ENCODE measurements at places on chromosomes 16 and 17.

- no peak for ATAC-seq
These were observed 2.3 kb downstream of the VKORC1 start for GRCh38 chr16:31092330-31092729.

- ATAC-seq, result no peak
These were observed 887 bp upstream of the KCNH4 start for GRCh38 chr17:42181851-42182207.

DNA sequence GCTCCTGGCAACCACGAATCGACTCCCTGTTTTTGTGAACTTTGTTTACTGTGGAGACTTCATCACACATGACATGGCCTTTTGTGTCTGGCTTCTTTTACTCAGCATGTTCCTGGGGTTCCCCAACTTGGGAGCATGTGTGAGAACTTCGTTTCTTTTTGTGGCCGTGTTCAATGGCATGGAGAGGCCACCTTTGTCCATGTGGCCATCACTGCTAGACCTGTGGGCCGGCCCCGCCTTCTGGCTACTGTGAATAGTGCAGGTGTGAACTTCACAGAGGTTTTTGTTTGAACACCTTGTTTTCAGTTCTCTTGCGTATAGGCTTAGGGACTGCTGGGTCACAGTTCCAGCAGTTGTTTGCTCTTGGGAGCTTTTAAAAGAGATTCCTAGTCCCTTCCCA lies 5.7 kb upstream of the SLC38A8 start:
- ATAC-seq, result peak; percentile 63

DNA sequence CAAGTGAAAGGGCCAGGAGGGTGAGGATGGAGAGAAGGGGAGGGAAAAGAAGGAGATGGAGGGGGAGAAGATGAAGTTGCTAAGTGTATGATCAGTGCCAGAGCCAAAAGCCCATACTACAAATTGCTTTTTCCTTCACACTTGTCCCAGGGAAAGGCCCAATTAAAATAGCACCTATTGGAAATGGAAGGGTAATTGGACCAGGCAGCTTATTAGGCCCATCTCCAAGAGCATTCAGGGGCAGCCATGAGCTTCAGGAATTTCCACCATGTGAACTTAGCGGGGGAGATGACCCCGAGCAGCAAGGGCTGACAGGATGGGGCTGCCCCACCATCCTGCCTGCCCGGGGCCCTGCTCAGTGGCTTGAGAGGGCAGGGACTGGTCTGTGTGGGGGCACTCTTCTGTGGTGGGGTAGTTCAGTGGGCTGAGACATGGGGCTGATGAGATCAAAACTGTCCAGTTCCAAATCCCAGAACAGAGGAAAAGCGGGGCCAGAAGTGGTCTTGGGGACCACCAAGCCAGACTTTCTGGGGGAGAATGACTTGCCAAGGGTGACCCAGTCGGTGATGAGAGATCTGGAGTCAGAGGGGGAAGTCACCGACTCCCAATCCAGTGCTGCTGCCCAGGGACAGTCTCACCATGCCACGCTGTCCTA lies 27.5 kb downstream of the GOSR2 start:
- ATAC-seq, result peak; percentile 27

DNA sequence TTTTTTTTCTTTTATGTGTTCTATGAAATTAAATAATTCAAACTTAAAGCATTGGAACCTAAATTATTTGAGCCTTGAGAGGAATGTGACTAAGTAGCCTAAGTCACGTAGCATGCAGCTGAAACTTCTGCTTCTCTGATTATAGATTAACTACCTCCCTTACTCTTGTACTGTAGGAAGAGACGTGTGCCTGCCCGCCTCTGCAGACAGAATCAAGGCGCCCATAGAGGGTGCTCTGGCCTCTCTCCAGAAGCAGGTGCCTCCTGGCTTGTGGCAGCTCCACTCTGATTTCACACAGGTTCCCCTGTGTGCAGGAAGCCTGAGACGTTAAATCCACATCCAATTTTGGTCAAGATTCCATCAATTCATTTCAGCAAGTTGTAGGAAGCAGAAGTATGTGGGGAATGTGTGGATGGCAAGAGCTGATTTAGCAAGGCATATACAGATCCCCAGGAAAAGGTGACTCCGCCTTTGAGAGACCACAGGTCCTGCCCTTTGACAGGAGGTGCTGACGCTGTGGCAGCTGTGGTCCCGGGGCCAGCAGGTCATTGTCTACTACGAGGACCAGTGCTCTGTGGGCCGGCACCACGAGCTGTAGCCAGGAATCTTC lies 1418.8 kb downstream of the CDH11 start:
- no peak for ATAC-seq

GRCh38 chr17:56434610-56435009 lies 158.9 kb upstream of the NOG start:
- peak; percentile 46 for ATAC-seq

- no peak for ATAC-seq
These were observed 186.9 kb downstream of the ENGASE start for GRCh38 chr17:79261355-79262072.

DNA sequence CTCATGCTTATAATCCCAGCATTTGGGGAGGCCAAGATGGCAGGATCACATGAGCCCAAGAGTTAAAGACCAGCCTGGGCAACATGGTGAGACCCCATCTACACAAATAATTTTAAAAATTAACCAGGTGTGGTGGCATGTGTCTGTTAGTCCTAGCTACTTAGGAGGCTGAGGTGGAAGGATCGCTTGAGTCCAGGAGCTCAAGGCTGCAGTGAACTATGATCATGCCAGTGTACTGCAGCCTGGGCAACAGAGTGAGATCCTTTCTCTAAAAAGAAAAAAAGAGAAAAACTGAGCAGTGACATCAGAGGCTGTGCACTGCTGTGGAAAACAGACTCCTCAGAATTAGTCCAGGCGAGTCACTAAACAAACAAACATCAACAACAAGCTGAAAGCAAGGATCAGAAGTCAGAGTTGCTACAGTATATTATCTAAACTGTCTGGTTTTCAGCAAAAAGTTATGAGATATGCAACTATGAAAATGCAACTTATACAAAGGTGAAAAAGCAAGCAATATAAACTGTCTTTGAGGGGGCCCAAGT lies 39.3 kb downstream of the CBFB start:
- ATAC-seq, result no peak

DNA sequence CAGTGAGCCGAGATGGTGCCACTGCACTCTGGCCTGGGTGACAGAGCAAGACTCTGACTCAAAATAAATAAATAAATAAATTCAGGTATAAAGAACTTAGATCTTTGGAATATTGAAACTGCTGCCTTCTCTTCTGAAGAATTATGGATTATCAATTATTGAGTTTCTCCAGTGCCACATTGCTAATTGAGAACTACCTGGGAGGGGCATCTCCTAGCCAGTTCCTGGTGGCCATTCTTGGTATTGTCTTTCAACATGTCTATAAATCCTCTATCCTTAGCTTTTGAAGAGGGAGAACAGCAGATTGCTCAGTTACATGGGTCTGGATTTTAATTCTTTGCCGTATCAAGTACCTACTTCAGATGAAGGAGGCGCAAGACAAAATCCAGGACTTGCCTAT lies 29.2 kb downstream of the CALCOCO2 start:
- ATAC-seq, result no peak

DNA sequence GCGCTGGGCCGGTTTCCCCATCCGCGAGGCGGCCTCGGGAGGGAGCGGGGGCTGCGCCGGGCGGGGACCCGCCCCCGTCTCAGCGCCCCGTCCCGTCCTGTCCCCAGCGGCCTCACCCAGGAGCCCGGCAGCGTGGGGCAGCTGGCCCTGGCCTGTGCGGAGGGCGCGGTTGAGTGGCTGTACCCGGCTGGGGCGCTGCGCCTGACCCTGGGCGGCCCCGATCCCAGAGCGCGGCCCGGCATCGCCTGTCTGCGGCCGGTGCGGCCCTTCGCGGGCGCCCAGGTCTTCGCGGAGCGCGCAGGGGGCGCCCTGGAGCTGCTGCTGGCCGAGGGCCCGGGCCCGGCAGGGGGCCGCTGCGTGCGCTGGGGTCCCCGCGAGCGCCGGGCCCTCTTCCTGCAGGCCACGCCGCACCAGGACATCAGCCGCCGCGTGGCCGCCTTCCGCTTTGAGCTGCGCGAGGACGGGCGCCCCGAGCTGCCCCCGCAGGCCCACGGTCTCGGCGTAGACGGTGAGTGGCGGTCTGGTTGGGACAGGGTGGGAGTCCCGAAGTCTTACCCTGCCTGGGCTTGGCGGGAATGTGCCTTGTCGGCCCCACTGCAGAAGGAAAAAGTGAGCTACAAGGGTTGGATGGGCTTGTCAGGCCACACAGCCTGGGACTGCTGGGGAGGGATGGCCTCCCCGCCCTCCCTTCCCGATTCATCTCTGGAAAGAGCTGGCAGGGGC lies 720 bp downstream of the METRN start:
- peak; percentile 12 for ATAC-seq

DNA sequence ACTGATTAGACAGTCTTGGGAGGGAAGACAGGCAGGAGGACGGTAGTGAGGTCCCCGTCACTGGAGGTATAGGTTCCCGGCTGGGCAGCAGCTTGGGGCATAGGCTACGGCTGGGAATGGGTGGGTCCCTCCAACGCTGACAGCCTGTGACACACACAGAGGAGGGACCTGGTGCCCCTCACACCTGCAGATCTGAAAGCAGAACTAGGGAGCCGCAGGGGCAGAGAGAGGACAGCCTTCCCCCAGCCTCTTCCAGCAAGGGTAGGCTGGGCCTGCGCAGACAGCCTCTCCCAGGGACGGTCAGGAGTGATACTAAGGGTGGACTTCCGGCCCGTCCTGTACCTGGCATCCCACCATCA lies 2.0 kb downstream of the P2RX1 start:
- no peak for ATAC-seq

DNA sequence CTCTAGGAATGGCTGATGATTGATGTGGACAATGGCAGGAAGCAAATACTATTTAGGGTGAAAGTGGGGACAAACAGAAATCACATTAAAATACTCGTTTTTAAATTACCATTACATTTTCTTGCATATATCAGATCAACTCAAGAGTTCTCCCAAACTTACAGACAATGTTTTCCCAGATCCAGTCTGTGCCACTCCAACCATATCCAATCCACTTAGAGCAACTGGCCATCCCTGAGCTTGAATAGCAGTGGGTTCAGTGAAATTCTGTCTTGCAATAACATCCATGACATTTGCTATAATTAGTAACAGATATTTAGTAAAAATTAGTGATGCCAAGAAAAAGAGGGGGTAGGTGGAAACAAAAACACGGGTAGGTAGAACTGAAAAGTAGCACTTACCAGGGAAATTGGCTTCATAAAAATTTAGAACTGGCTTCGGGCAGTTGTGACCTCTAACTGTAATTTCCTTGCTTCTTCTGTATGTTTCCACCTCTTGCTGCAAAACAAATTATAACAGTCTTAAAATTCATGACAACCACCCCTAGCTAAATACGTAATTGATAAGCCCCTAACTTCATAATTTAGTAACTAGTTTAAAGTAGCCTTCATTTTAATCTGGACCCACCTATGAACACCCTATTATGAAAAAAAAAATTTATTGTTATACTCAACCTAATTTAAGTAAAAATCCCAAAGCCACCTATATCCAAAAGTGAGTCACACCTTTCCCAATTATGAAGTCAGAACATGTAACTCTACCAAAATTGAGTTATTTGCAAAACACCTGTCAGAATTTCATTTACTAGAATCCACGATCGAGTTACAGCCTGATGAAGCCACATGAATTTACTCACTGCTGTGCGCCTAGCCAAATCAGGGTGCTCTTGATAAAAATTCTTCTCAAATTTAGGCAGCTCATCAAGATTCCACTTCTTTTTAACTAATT lies 2.0 kb downstream of the DDX5 start:
- ATAC-seq, result no peak

DNA sequence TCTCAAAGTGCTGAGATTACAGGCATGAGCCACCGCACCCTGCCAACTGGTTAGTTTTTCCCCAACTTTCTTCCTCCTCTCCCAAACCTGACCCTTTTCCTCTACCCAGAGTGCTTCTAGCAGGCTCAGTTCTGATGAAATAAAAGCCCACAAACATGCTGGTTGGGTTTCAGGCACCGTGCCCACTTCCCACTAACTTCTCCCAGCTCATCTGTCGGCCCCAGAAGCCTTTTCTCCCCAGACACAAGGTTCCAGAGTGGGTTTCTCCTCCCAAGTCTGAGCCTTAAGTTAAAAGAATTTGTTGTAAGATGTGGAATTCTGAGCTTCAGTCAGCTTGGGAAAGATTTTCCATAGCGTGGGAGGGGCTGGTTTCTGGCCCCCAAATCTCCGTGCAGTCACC lies 11.5 kb upstream of the SCN4A start:
- no peak for ATAC-seq

DNA sequence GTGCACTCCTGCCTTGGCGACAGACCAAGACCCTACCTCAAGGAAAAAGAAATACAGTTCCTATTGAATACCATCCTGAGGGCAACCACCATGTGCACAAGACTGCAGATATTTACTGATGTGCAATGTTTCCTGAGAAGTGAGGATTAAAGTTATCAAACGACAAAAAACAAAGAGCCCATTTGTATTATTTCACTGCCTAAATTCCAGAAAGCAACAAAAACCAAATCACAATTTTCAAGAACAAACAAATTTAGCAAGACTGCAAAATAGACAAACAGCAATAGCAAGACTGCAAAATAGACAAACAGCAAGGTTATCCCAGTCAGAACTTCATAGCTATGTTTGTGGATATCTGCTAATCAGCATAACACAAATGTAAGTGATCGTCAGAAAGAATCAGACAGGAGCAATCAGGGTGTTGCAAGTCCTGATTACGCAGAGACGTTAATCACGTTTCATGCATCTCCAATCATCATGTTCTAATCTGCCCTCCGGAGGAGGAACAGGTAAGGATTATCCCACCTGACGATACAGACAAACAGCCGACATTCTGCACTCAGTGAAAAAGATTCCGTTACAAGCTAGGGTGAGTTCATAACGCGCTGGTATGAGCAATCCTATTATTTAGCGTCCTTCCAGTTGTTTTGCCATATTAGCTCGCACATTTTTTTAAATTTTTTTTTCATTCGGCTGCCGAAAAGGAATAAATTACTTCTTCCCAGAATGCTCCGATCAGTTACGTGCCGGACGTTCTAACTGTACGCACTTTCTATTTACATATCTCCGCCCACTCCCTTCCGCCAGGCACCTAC lies 2.9 kb downstream of the TMEM107 start:
- peak; percentile 76 for ATAC-seq

DNA sequence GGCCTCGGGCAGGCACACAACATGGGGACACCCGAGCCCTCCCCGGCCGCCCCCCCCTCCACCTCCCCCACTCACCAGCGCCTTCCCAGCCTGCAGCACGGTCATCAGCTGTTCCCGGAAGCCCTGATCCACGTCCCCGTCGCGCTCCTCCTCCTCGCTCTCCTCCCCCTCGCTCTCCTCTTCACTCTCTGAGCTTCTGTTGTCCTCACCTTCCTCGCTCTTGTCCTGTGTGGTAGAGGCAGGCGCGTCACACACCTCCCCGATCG lies 10.3 kb downstream of the MYBBP1A start:
- ATAC-seq, result no peak

- ATAC-seq, result no peak
These were observed 35.5 kb upstream of the STAC2 start for GRCh38 chr17:39261286-39261685.
